ENCODE measurements at places on chromosomes 7 and 10. TPM values are rescaled to one million over a fixed set of nuclear protein-coding genes. Genes with fewer than 3 reads are reported as not detected.

Gene CYP2C9
- total RNA-seq, result 69.0 TPM

Gene BUD31
- total RNA-seq, result 77.5 TPM

Gene RBP4
- 494 TPM for total RNA-seq

Gene MNX1
- total RNA-seq, result 2.3 TPM

Gene ENTPD1
- 8.9 TPM for total RNA-seq

Gene RINT1
- total RNA-seq, result 8.2 TPM

Gene ECHDC3
- 14.8 TPM for total RNA-seq

Gene HOXA1
- 0.30 TPM for total RNA-seq

Gene TMEM130
- total RNA-seq, result 0.90 TPM

Gene ANXA8L1
- total RNA-seq, result 54.0 TPM

Gene CTNNA3
- total RNA-seq, result 25.9 TPM

All from hepatocyte (in vitro differentiated cells).